Islet precursor cell (in vitro differentiated cells): ENCODE measurements at places on chromosomes 16 and 17.

- DNase-seq, result no peak
Observed at GRCh38 chr17:59355030-59355701, 23.7 kb downstream of the YPEL2 start.

DNA sequence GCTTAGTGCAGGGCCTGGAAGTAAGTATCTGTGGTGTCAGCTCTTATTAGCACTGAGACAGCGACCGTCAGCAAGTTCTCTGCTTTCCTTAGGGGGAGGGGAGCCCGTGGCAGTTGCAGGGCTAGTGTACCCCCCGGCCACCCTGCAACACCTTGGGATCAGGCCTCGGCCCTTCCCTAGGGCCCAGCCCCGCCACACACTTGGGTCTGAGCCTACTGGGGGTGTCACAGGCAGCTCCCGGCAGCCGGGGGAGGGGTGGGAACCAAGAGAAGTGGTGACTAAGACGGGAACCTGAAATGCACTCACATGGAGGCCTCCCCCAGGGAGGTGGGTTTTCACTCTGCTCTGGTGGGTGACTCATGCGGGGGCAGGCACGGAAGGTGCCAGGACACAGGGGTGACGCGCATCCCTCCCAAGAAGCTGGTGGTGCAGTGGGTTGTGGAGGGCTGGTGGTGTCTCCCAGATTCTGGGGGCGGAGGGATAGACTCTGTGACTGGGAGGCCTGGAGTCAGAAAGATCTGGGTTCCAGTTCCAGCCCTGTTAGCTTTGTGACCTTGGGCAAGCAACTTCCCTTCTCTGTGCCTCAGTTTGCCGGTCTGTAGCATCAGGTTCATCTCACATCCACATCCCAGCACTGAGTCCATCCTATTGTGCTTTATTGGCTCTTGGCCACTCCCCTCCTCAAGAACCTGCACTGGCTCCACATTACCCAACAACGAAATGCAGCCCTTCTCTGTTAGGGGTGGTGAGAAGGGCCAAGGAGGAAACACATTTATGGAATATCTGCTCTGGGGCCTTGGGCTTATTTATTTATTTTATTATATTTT lies 44.5 kb downstream of the LAT start:
- DNase-seq, result peak; percentile 94

GRCh38 chr16:10078541-10078949 lies 103.7 kb downstream of the GRIN2A start:
- peak; percentile 86 for DNase-seq

DNA sequence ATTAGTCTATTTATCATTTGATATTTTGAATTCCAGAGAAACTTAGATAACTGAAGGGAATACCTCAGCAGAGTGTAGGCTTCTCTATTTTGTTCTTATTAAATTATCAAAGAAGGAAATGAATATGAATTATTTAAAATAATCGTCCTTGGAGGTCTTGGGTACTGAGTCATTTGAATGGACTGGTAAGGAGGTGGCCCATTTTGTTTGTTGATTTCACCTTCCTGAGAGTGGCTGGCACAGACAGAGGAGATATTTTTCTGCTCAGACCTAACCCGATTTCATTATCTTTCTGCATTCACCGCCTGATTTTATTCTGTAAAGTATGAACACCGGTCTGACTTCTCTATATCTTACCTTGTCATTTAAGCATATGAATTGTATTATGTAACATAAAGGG lies 88.0 kb downstream of the USP22 start:
- no peak for DNase-seq

DNA sequence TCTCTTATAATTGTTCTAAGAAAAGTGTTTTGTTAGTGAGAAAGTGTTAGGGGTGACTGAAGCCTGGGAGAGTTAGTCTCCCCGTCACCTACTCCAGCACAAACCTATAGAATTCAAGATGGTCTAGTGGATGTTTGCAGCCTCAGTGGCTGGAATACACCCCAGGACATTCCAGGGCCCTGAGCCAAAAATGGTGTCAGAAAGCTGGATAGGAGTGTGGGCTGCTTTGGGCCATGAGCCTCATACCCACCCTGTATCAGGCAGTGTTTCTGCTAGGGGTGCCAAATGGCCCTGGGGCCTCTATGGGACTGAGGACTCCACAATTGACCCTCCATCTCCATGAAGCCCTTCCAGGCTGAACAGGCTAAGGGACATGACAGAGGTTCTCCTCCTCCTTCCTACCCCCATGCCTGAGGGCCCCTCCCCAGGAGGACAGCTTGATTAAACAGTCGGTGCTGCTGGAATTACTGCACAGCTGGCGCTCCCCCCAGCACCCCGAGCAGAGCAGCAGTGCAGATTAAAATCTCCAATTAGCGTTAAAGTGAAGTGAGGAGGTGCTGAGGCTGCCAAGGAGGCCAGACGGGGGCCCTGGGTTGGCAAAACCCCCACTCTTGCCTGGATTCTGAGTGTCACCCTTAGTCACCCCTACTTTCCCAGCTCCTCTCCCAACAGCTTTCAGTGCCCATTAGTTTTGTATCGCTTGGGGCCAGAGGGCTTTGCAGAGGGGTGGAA lies 59.1 kb downstream of the NEUROD2 start:
- peak; percentile 22 for DNase-seq

- peak; percentile 95 for DNase-seq
Observed at GRCh38 chr17:4854111-4854681, 21.1 kb downstream of the MINK1 start.

DNA sequence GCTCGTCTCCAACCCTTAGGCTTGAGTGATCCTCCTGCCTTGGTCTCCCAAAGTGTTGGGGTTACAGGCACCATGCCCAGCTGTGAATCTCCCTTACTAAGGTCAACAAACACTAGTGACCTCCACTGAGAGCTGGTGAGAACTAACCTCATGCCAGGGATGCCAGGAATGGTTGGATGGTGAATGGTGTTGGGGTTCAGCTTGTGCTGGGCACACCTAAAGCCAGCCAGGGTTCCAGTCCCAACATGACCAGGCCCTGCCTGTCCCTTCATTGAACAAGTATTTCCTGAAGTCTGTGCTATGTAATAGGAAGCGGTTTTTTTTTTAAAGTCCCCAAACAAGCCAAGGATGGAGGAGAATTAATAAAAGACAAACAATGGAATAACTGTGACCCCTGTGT lies 56.0 kb upstream of the TOB1 start:
- no peak for DNase-seq

- peak; percentile 95 for DNase-seq
Observed at GRCh38 chr17:48025904-48026501, 11.6 kb downstream of the COPZ2 start.

DNA sequence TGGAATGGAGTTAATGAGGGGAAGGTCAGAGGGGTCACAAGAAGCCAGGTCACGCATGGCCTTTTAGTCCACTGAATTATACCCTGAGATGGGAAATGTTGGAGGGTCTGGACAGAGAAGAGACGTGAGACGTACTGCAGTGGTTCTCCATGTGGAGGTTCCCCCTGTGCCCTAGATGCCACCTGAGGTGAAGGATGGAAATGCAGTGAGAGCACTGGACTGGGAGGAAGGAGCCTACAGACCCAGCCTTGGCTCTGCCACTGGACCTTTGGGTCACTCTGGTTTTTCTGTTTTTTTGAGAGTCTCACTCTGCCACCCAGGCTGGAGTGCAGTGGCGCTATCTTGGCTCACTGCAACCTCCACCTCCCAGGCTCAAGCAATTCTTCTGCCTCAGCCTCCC lies 1.8 kb upstream of the PLSCR3 start:
- DNase-seq, result peak; percentile 53

DNA sequence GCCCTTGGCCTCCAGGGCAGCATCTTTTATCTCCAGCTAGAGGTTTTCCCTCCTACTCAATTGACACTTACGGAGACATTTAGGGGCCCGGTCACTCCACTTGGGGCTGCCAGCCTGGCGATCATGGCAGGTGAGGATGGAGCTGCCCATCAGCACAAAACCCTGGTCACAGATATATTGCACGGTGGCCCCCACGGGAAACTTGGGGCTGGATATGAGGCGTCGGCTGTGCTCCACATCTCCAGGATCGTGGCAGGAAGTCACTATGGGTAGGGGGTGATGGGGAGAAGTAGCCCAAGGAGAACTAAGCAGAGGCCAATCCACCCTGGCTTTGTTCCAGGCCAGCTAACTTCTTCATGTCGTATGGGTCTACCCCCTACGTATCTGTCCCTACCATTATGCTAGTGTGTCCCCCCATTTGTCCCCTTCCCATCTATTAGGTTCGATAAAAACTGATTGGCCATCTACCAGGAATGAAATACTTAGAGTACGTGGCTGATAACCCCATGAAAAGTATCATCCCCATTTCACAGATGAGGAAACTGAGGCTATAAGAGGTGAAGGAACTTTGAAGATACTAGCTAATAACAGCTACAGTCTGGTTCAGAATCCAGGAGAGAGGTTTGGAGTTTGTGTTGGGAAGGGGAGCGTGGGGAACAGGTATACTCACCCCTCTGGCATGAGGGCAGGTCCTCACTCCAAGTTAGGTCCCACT lies 6.1 kb upstream of the PHF12 start:
- DNase-seq, result no peak

GRCh38 chr16:7083096-7083495 lies 249.5 kb upstream of the RBFOX1 start:
- no peak for DNase-seq

GRCh38 chr16:1772908-1773702 lies at the start of gene MRPS34:
TSS of gene MRPS34 (minus strand) at chr16:1773134. CDS start at chr16:1773119, 15 bp downstream.
- peak; percentile 93 for DNase-seq

DNA sequence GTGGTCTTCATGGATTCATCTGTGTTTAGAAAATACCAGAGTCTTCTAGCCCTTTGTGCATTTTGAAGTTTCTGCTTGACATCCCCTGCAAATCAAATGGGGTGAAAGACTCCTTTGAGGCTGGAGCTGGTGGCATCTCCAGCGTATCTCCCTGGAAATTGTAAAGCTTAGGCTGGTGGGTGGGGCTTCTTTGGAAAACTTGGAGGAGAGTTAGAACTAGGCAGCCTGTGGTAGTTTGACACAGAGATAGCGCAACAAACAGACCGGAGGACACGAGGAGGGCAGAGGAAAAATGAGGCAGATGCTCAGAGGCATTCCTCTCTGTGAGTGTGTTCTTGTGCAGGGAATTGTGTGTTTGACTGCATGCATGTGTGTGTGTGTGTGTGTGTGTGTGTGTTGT lies 116.3 kb downstream of the IRX5 start:
- DNase-seq, result no peak

DNA sequence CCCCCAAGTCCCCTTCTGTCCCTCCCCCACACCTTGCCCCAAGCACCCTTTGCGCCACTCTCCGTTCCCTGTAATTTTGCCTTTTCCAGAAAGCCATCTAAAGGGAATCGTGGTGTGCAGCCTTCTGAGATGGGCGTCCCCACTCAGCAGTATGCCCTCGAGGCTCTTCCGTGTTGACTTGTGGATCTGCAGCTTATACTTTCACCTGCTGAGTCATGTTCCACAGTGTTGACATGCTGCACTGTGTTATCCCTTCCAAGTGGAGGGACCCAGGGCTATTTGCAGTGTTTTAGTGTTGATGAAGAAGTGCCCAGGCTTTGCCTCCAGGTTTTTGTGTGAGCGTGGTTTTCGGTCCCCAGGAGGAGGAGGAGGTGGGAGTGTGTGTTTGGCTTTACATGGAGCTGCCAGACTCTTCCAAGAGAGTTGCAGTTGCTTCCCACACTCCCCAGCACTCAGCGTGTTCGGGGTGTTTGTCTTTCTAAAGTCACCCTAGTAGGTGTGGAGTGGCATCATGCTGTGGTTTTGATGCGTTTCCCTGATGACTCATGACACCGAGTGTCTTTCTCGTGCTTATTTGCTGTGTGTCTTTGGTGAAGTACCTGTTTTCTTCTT lies 32.1 kb upstream of the JPT2 start:
- DNase-seq, result no peak

DNA sequence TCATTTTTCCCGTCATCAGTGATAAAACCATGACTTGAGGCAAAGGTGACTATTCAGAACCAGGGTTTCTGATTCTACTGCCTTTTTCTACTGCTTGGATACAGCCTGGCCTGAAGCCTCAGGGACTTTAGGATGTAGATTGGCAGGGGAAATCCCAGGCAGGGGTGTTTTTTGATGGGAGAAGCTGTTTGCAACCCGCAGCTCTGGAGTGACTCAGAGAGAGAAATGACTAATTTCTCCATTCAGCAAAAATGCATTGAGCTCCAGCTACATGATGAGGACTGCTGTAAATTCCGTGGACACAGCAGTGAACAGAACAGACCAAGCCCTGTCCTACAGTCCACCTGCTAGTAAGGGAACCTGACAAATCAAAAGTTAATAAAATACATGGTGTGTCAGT lies 560.6 kb downstream of the CDH13 start:
- DNase-seq, result no peak

DNA sequence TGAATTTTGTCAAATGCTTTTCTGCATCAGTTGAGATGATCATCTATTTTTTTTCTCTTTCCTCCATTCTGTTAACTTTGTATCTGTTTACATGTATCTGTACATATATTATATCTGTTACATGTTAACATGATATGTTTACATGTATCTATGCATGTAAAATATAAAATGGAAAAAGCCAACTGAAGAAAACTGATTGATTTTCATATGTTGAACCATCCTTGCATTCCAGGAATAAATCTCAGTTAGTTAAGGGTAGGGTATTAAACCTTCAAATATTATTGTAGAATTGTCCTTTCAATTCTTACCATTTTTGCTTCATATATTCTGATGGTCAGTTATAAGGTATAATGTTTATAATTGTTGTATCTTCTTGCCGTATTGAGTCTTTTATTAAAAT lies 336.1 kb downstream of the ZFHX3 start:
- DNase-seq, result no peak

- DNase-seq, result no peak
Observed at GRCh38 chr16:88881007-88881615, 14.7 kb upstream of the PABPN1L start.

DNA sequence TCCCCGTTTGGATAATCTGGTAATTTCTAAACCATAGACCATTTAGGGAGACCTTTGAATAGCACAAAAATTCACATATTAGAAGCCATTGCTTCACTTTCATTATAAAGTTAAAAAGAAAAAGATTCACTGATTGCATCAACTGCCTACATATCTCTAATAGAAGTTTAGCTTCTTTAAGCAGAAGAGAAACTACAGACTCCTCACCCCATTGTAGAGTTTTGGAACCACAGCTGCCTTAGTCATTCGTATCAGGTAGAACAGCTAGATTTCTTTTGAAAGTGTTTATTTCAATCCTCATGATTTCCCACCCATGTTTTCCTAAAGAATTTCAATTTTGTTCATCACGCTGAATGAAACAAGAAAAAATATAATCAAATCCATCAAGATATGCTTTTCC lies 144.8 kb downstream of the CDH8 start:
- no peak for DNase-seq

GRCh38 chr16:74117798-74118197 lies 178.8 kb upstream of the PSMD7 start:
- DNase-seq, result peak; percentile 58

- no peak for DNase-seq
Observed at GRCh38 chr16:3681206-3681605, 26.7 kb downstream of the DNASE1 start.
